Mucosa of descending colon (tissue), 3 donors: ENCODE measurements at places on chromosomes 11 and 22. TPM values are rescaled to one million over a fixed set of nuclear protein-coding genes. Genes with fewer than 3 reads are reported as not detected.

APOL3 gene
- 29.3 TPM for total RNA-seq

DNA sequence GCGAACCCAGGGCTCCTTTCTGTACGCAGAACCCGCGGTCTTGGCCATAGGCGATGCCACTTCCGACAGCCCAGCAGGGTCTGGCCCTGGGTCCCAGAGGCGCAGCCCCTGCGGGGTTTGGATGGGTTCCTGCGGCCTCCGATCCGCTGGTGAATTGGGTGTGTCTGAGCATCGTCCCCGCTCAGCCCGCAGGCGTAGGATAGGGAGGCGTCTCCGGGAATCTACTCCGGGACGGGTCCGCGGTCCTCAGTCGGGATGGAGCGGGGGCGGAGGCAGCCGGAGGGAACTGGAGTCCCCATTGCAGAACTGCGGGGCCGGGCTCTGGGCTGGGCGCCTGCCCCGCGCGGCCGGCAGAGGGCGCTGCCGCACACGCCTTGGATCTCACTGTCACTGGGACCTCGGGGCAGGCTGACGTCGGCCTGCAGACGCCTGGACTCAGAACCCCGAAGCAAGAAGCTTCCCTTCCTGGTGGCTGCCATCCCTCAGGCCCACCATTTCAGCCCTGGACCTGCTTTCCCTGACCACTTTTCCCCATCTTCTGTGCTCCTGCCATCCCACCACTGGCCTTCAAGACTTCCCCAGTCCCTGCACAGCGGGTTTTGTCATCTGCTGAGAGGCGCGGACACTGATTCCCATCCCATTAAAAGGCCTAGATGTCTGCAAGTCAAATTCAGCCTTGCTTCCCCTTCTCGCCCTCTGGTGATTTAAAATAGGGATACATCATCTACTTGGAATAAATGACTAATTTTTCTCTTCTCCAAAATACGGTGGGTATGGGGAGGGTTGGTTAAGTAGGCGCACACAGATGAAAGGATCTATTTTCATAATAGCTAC lies 38.3 kb upstream of the CREB3L1 start:
- DNase-seq = peak; percentile 85

GRCh38 chr11:126431401-126432064 lies 76.0 kb downstream of the ST3GAL4 start:
- DNase-seq = peak; percentile 88

GRCh38 chr11:120985718-120986569 lies 38.0 kb upstream of the TBCEL start:
- peak; percentile 46 for DNase-seq

- no peak for DNase-seq
Observed at GRCh38 chr11:107157809-107158187, 139.5 kb upstream of the GUCY1A2 start.

DNA sequence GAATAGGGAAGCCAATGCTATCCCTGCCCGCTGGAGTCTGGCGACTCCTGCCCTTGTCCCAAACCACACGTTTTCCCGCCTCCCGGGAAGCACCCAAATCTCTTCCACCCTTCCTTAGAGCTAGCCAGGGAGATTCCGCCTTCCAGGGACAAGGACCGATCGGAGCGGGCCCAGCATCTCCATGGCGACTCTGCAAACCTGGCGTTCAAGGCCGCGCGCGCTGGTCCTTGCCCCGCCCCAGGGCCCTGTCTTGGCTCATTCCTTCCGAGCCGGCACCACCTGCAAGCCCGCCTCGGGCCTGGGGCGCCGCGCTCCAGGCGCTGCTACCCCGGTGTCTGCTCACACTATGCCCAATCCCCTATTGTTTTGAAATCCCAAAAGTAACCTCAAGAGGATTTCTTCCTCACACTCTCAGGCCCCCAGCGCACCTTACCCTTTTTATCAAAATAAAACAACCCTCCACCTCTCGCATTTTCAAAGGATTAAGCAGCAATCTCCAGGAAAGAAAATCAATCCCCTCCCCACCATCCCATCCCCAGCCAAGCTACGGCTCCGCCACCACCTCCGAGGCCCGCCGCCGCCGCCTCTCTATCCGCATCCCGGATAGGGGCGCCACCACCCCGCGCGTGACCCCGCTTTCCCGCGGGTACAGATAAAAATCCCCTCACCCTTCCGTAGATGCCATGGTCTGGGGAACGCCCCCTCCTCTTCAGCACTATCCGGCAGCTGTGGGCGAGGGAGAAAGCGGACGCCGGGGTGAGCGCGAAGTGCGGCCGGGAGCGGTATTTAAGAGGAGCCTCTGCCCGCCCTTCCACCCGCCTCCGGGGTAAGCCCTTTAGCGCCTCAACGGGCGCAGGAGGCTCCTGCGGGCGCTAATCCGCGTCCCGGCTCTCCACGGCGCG lies 825 bp downstream of the SLC1A2 start:
- no peak for DNase-seq

DNA sequence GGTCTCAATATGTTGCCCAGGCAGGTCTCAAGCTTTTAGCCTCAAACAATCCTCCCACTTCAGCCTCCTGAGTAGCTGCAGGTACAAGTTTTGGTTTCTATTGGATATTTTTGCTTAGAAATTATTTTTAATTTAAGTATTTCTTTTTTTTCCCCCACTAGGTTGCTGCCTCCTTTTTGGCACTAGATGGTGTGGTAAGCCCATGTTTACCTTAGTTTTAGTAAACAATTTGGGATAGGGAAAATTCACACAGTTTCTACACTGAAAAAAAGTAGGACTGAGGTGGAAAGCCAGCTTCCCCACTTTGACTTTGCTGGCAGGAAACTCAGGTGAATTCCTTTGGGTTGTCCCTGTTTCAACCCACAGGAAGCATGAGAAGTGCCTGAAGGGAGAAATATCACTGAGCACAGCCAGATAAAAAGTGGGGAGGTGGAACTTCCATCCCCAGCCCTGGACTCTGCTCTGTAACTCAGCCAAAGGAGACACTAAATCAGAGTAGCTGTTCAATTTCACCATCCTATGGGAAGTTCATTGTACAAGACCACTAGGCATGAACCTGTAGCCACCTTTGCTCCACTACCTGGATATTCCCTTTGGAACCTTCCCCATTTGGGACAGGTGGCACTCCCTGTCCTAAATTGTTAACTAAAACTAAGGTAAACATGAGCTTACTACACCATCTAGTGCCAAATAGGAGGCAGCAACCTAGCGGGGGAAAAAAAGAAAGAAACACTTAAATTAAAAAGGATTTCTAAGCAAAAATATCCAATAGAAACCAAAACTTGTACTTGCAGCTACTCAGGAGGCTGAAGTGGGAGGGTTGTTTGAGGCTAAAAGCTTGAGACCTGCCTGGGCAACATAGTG lies 154.4 kb upstream of the FAT3 start:
- no peak for DNase-seq
